Hypothalamus (tissue), 51 donors: ENCODE measurements at places on chromosomes 12 and 14.

- DNase-seq, result peak; percentile 47
These were observed 136.3 kb downstream of the SCARB1 start for GRCh38 chr12:124727264-124727800.

DNA sequence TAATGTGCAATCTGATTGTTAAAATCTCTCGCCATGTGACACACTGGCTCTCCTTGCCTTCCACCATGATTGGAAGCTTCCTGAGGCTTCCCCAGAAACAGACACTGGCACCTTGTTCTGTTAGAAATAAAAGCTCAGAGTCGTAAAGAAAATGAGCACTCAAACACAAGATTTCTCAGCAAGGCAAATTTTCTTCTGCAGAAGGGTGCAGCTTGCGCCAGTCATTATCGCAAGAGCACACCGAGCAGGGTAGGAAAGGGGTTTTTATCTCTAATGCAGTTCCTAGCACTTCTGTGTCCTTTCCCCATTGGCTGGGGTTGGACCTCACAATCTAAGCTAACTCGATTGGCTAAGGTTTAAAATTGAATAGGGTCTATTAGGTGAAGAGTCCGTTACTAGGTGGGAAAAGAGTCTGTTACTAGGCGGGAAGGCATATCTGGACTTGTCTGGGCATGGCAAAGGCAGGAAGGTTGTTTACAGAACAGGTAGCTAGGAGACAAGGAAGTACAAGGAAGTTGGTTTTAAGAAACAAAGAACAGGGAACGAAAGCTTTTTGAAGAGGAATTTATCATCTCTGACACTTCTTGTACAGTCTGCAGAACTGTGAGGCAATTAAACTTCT is 62.6 kb upstream of the BICD1 start:
- no peak for DNase-seq

DNA sequence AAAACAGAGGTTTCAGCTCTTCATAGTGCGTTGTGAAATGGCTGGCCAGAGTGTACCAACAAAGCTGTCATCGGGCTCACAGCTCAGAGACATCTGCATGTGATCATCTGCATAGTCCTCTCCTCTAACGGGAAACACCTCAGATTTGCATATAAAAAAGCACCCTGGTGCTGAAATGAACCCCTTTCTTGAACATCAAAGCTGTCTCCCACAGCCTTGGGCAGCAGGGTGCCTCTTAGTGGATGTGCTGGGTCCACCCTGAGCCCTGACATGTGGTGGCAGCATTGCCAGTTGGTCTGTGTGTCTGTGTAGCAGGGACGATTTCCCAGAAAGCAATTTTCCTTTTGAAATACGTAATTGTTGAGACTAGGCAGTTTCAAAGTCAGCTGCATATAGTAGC is 14.3 kb upstream of the PAPLN start:
- no peak for DNase-seq

DNA sequence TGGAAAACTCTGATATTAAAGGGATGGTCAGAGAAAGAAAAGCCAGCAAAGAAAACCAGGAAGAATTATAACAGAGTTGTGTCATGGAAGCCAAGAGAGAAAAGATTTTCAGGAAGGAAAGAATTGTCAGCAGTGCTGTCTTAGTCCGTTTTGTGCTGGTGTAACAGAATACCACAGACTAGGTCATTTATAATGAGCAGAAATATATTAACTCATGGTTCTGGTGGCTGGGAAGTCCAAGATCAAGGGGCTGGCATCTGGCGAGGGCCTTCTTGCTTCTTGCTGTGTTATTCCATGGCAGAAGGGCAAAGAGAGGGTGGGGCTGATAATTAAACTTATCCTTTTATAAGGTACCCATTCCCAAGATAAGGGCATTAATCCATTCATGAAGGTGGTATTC is 6.4 kb upstream of the INHBE start:
- no peak for DNase-seq

DNA sequence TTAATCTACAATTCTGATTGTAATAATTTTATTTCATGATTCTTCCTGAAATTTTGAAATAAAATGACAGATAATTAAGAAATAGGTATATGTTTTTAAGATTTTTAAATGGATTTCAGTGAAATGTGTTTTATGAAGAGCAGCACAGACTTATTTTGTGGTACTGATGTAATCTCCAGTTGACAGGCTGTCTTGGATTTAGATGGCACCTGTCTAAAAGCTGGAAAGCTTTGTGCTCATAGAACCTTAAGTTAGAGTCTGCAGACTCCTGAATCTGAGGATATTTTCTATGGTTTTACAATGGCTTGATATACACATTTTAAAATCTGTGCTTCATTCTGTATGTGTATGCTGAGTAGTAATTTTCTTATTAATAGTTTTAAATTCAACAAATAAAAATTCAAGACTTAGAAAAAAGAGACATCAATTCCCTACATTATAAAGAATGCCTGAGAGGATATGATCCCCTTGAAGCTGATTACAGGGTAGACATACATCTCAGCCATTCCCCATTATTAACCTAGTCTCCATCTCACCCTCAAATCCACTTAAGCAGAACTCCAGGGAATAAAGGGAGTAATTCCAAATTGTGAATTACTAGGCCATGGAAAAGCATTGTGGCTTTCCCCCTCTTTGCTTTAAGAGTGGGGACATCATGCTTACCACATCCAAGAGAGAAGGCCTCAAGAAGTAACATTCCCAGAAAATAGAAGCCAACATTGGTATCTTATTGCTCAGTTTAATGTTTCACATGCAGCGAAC is 33.7 kb upstream of the ACSS3 start:
- DNase-seq, result no peak

- DNase-seq, result no peak
These were observed 56.0 kb downstream of the ISCA2 start for GRCh38 chr14:74549588-74549987.

DNA sequence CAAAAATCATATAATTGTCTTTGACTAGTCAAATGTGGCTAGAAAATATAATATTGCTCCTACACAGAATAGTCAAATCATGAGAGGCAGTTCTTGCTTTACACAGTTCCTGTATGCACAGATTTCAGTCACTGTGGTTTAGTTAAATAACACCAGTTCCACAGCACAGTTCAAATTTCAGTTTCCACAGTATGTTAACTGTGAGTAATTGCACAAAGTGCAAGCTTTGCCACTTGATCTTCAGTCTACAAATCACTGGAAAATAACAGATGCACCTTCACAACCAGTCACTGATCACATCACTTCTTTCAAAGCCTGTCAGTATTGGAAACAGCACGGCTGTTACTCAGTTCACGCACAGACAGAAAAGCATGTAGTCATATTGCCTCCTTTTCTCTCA is 38.7 kb downstream of the KCNH5 start:
- DNase-seq, result no peak

DNA sequence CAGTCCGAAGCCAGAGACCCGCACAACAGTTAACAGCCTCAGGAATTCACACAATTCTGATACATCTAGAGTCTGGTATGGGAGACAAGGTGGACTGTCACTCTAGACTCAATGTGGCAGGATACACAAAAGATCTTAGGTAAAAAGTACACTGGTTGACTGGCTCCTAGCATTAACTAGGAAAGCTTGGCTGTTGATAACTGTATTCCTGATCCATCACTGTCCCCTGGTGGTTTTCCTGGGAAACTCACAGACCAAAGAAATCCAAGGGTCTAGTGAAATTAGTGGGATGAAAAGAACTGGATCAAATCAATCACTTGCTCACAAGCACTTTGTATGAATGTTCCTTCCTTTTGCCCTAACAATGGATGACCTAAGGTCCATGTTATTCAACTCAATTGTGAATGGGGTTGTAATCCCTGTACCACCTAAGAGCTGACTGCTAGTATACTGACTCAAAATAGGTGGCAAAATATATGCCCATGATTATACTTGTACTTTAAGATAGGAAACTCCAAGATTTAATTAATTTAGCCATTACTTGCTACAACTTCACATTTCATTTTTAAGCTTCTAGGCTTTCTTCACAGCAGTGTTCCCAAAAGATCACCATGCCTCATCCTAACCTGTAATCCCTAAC is 14.0 kb downstream of the NPC2 start:
- DNase-seq, result no peak

DNA sequence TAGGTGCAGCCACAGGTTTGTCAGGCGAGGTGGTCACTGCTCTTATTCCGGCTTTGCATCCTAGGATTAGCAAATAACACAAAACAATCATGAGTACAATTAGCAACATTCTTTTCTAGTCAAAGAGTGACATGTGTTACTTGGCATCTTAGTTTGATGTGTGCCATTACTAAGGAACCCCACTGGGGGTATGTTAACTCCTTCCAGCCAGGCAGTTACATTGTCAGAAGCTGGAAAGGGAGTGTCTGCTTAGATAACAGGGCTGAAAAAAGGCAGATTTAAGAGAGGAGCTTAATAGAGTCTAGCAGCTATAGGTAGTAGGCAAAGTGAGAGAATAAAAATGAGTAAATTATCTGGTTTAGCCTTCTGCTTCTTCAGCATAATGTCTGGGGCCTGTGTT is 30.5 kb upstream of the METAP2 start:
- DNase-seq, result no peak

GRCh38 chr14:67970923-67971322 is 151.3 kb downstream of the RAD51B start:
- no peak for DNase-seq

DNA sequence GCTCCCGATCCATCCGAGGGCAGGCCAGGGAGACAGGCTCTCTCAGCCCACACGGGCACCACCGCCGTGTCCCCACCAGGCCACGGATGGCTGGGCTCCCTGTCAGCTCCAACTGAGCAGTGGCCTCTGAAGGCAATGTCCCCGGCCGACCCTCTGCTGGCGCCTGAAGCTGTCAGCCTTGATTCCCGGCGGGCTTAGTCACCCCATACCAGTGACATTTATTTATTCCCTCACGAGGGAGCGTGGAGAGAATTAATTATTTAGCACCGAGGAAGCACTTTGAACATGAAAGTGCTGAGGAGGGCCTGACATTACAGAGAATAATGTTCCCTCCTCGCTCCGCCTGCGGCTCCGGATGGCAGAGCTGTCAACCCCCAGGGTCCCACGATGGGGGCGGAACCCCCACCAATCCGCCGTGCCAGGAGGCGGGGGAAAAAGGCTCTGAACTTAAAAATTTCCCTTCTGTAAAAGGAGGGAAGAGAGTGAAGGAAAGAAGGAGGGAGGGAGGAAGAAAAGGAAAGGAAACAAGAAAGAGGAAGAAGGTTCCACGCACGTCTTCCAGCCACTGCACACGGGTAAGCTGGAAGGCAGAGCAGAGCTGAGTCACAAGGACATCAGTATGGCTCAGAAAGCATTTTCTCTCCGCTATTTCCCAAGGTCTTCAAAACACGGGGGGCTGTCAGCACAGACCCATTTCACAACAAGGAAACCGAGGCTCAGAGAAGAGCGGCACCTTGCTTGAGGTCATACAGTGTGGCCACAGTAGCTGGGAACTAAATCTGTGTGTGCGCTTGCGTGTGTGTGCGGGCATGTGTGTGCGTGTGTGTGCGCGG is 108.7 kb upstream of the NCOR2 start:
- peak; percentile 49 for DNase-seq

GRCh38 chr12:50458606-50459005 is 46.2 kb upstream of the DIP2B start:
- no peak for DNase-seq

- no peak for DNase-seq
These were observed 235.9 kb upstream of the KITLG start for GRCh38 chr12:88816201-88816600.

DNA sequence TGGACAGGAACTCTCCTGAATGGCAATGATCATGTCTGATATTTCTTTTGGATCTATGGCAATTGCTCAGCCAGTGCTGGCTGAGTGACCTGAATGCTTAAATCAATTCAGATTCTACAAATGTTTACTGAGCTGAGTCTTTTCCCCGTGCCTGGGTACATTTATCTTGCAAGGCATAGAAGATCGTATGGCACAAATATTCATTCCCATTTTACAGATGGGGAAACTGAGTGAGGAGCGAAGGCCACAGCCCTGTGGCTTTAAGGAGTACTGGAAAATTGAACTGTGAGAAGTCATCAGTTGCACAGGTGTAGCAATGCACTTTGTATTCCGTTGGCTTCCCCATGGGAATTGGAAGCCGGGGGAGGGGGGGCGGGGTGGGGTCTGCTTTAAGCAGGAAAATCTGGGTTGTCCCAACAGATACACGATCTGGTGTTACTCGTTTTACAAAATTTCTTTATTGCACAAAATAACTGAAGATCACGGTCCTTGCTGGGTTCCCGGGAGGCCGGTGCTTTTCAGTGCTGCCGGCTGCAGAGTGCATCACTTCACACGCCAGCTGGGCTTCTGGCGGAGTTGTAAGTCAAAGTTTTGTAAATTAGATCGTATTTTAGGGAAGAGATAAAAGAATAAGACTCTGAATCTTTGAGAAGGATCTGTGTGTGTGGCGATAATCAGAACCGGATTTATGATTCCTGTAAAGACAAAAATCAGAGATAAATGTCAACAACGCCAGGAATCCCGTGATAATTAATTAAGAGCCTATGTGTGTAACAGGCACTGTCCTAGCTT is 75.0 kb upstream of the MAP1LC3B2 start:
- DNase-seq, result no peak

- no peak for DNase-seq
These were observed 195.4 kb downstream of the SUDS3 start for GRCh38 chr12:118571730-118572129.

DNA sequence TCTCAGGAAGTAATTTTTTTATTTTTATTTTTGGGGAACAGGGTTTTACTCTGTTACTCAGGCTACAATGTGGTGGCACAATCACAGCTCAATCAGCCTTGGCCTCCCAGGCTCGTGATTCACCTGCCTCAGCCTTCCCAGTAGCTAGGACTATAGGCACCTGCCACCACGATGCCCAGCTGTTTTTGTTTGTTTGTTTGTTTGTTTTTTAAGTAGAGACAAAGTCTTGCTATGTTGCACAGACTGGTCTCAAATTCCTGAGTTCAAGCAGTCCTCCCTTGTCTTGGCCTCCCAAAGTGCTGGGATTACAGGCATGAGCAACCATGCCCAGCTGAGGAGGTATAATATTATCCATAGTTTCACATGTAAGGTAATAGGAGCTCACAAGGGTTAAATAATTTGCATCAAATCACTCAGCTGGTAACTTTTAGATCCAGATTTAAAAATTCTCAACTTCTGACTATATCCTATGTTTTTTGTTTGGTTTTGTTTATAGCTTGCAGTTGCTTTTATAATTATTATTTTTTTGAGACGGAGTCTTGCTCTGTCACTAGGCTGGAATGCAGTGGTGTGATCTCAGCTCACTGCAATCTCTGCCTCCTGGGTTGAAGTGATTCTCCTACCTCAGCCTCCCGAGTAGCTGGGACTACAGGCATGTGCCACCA is 629.3 kb downstream of the DIO2 start:
- DNase-seq, result no peak

GRCh38 chr14:33740531-33740930 is 210.3 kb downstream of the EGLN3 start:
- no peak for DNase-seq

DNA sequence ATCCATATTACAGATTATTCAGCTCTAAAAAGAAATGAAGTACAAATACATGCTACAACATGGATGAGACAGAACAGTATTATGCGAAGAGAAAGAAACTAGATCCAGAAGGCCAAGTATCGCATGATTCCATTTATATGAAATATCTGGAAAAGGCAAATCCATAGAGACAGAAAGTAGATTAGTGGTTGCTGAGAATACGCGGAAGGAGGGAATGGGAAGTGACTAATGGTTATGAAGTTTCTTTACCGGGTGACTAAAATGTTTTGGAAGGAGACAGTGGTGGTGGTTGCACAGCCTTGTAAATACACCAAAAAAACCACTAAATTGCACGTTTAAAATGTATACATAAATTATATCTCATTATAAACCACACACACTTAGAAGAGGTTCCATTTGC is 12.5 kb downstream of the PRDM4 start:
- DNase-seq, result no peak
